ENCODE measurements at places on chromosomes 16 and 17.
A peak's percentile ranks its signal among the peaks of the same experiment; 100 is the strongest.

- peak; percentile 88 for DNase-seq
Measured at GRCh38 chr16:19851476-19851875, 33.2 kb downstream of the GPRC5B start.

- no peak for DNase-seq
Measured at GRCh38 chr17:77027271-77027889, 113.4 kb upstream of the SEC14L1 start.

- no peak for DNase-seq
Measured at GRCh38 chr16:81066681-81067080, 10.4 kb downstream of the C16orf46 start.

DNA sequence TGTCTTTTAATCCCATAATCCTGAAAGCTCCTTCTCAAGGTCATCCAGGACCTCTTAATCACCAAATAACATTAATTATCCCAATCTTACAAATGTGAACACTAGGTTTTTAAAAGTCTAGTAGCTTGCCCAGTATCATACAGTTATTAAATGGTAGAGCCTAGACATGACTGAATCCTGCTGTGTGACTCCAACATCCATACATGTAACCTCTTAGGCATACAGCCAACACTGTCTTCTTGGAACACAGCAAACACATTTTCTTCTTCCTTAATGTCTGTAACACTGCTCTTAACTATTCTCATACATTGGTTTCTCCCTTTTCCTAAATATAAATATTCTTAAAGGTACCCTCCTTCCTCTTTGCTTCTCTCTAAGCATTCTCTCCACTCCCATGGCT lies 13.7 kb downstream of the BRIP1 start:
- no peak for DNase-seq

DNA sequence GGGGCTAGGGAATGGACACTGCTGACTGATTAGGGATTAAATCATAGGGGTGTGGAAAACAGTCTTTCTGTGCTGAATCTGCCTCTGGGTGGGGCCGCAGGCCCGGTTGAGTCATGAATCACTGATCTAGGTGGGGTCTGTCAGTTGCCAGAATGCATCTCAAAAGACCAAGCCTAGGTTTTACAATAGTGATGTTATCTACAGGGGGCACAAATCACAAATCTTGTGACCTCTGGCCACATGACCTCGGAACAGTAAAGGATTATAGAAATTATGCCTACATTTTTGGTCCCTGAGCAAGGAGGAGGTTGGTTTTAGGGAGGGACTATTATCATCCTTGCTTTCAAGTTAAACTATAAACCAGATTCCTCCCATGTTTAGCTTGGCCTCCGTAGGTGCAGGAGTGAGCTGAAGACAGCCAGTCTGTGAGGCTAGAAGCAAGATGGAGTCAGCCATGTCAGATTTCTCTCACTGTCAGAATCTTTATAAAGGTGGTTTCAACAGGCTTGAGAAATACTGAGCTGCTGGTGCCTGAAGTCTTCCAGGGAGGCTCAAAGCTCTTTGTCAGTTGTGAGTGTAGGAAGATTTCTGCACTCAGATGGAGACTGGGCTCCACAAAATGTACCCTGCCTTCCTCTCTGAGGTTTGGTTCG lies 12.9 kb downstream of the GNGT2 start:
- no peak for DNase-seq

DNA sequence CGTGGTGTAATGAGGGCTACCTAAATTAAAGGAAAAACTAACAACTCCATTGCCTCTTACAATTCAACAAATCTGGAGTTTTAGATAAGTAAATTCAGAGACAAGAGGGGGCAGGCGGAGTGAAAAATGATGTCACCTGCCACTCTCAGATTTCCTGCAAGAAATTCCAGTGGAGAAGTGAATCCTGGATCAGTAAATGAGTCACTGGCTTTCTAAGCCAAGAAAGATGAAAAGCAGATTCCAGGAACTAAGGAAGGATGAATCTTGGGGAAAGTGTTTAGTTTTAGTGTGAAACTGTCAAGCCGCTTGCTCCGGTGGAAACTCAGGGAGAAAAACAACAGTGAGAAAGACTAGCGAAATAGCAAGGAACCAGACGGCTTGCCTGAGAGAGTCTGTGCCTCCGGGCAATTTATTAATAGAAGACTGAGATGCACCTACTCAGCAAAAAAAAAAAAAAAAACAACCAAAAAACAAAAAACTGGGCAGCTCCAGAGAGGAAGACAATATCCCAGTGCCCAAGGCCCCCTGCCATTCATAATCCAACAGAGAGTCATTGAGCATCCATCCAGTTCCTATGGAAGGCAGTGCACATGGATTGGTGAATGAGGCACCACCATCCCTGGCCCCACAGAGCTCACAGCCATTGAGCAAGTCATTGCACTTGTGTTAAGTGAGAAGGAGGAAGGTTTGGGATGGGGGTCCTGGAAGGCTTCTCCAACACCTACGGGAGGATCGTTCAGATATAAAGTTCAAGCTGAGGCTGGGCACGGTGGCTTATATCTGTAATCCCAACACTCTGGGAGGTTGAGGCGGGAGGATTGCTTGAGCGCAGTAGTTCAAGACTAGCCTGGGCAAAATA lies 12.1 kb upstream of the RIPOR1 start:
- no peak for DNase-seq

GRCh38 chr16:89924297-89924924 lies 1.3 kb downstream of the TUBB3 start:
- no peak for DNase-seq

DNA sequence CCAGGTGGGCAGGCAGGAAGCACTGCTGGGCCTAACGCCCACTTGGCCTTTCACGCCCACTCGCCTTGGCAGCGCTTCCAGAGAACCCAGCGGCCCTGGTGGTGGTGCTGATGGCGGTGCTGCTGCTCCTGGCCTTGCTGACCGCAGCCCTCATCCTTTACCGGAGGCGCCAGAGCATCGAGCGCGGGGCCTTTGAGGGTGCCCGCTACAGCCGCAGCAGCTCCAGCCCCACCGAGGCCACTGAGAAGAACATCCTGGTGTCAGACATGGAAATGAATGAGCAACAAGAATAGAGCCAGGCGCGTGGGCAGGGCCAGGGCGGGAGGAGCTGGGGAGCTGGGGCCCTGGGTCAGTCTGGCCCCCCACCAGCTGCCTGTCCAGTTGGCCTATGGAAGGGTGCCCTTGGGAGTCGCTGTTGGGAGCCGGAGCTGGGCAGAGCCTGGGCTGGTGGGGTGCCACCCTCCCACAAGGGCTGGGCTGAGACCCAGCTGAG lies 64.7 kb downstream of the MRC2 start:
- DNase-seq: no peak

GRCh38 chr16:983044-984030 lies 1.8 kb downstream of the SOX8 start:
- no peak for DNase-seq
